ENCODE measurements at places on chromosomes 6 and 20.

- DNase-seq, result no peak
Observed at GRCh38 chr20:49336786-49337185, 58.9 kb upstream of the ZNFX1 start.

DNA sequence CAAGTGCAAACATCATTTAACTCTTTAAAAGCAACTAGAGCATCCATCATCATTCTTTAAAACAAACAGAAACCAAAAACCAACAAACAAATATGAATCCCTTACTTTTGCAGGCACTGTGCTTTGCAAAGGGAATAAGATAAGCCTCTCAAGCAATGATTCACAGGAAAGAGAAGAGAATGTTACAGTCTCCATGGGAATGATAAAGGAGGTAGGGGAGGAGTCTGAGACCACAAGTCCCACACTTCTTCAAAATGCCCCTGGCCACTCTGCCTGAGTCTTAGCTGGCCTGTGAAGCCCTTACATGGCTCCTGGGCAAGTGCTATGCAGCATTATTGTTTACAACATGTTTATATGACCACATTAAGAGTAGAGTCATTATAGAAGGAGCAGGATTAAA lies 257.7 kb upstream of the MARCKS start:
- no peak for DNase-seq

DNA sequence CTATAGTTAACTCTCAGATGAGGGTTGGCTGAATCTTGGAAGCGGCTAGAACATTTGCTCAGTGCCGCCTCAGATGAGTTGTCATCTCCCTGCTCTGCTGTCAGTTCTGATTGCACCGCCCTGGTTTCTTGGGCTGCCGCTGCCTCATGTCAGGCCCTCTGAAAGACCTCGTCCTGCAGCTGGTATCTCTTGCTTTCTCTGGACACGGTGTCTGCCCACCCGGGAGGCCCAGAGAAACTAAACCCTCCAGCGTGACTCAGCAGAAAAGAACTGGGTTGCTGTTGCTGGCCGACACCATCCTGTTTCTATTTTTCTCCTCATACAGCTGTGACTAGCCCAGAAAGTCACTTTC lies 355.4 kb downstream of the CD83 start:
- no peak for DNase-seq

GRCh38 chr6:153831350-153832078 lies 207.5 kb upstream of the OPRM1 start:
- DNase-seq, result no peak

DNA sequence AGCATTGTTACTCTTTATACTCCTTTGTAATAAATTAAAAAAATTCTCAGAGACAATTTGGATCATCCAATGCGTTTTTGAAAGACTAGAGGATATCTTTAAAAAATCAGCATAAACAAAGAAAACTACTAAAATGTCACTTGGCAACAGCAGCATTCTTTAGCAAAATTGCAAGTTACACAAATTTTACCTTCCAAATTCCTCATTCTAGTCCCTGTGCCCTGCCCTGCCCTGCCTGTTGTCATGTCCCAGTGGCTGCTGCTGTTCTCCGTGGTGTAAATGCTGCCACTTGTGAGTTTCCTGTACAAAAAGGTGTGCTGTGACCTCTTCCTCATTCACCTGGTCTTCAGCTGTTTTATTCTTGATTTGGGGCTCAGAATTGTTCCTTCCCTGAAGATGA lies 83.2 kb downstream of the CDC5L start:
- no peak for DNase-seq

DNA sequence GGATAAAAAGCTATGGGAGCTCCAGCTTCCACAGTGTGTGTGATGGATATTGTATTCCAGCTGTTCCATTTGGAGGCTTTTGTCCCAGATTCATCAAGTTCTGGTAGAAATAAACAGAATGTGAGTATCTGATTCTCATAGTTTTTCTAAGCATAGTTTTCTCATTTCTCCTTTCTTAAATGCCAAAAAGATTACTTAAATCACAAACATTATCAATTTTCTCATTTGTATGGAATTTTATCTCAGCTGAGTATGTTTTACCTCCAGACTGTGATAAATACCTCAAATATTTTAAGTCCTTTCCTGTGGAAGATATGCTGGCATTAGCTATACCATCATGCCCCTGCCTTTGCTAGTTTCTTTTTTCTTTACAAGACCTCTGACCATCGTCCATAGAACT lies 767.3 kb downstream of the TFAP2A start:
- no peak for DNase-seq

GRCh38 chr6:163387317-163387716 lies 27.2 kb upstream of the QKI start:
- no peak for DNase-seq

DNA sequence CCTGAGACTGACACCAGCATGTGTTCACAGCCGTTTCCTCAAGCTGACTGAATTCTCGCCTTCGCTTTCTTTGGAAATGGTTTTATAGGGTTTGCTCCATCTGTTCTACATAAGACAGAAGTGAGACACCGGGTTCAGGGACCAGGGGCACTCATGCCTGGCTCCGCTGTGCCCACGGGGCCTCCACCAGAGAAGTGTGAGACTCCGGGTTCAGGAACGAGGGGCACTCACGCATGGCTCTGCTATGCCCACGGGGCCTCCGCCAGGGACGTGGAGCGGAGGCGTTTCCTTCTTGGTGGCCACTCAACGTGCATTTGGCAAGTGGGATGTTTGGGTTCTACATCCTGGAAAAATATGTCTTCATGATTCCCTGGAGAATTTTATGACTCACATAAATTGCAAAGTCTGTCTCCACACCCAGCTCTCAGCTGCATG lies 106.6 kb downstream of the RNASET2 start:
- DNase-seq, result no peak

All from H54 (cell line).